Epithelial cell of alveolus of lung (primary cell): ENCODE measurements at places on chromosomes 6 and 20. TPM values are rescaled to one million over a fixed set of nuclear protein-coding genes. Genes with fewer than 3 reads are reported as not detected.

Gene CDH22
- total RNA-seq, result not detected in 2 replicates

Gene MLN
- not detected in 2 replicates for total RNA-seq

Gene SLC22A3
- total RNA-seq, result 4.0 and 26.3 TPM in 2 replicates

Gene RIPOR2
- total RNA-seq, result 1.8 TPM in 2 replicates

Gene TBC1D20
- total RNA-seq, result 27.2 and 32.7 TPM in 2 replicates

Gene NKX2-4
- not detected in 2 replicates for total RNA-seq

Gene EIF6
- 75.5 and 190 TPM in 2 replicates for total RNA-seq

Gene RAB32
- 24.8 and 134 TPM in 2 replicates for total RNA-seq

Gene LAMA2
- total RNA-seq, result 28.3 and 54.9 TPM in 2 replicates

Gene NR2E1
- not detected in 2 replicates for total RNA-seq

Gene JPH2
- total RNA-seq, result 0.16 and 0.39 TPM in 2 replicates

Gene MLIP
- total RNA-seq, result 1.0 TPM in 1 of 2 replicates, not detected in the other

Gene ACTL10
- total RNA-seq, result 1.4 and 4.9 TPM in 2 replicates

Gene HLA-G
- 0.91 TPM in 1 of 2 replicates, not detected in the other for total RNA-seq

Gene EPHA7
- 1.2 and 1.4 TPM in 2 replicates for total RNA-seq

Gene MAN1A1
- 25.5 and 46.0 TPM in 2 replicates for total RNA-seq

Gene NNAT
- 8.0 and 13.6 TPM in 2 replicates for total RNA-seq

Gene CPXM1
- total RNA-seq, result 3.0 and 11.1 TPM in 2 replicates

Gene ENPP3
- total RNA-seq, result under 0.01 TPM in 1 of 2 replicates, not detected in the other

Gene HLA-DRB1
- not detected in 2 replicates for total RNA-seq

Gene FNDC11
- total RNA-seq, result 0.78 TPM in 1 of 2 replicates, not detected in the other

Gene CTAGE9
- total RNA-seq, result not detected in 2 replicates

Gene LGSN
- total RNA-seq, result not detected in 2 replicates

Gene TNXB
- total RNA-seq, result 0.52 and 34.1 TPM in 2 replicates

Gene SLPI
- 4.9 TPM in 1 of 2 replicates, not detected in the other for total RNA-seq

Gene SLC17A9
- 3.0 and 17.1 TPM in 2 replicates for total RNA-seq

Gene LHFPL5
- total RNA-seq, result not detected in 2 replicates

Gene GSTA3
- not detected in 2 replicates for total RNA-seq

Gene OR2J3
- total RNA-seq, result not detected in 2 replicates

Gene BEND6
- total RNA-seq, result 4.1 and 5.3 TPM in 2 replicates

Gene TPD52L1
- 0.96 and 5.2 TPM in 2 replicates for total RNA-seq

Gene PBOV1
- not detected in 2 replicates for total RNA-seq
